NCI-H345 (cell line): ENCODE measurements at places on chromosomes 7 and 10.
A peak's percentile ranks its signal among the peaks of the same experiment; 100 is the strongest.

GRCh38 chr7:65489260-65489767 lies 115.7 kb downstream of the ZNF92 start:
- no peak for DNase-seq

- DNase-seq = no peak
Observed at GRCh38 chr10:131769571-131770410, 131.0 kb upstream of the PPP2R2D start.

- no peak for DNase-seq
Observed at GRCh38 chr10:121873236-121873635, 54.6 kb downstream of the ATE1 start.

DNA sequence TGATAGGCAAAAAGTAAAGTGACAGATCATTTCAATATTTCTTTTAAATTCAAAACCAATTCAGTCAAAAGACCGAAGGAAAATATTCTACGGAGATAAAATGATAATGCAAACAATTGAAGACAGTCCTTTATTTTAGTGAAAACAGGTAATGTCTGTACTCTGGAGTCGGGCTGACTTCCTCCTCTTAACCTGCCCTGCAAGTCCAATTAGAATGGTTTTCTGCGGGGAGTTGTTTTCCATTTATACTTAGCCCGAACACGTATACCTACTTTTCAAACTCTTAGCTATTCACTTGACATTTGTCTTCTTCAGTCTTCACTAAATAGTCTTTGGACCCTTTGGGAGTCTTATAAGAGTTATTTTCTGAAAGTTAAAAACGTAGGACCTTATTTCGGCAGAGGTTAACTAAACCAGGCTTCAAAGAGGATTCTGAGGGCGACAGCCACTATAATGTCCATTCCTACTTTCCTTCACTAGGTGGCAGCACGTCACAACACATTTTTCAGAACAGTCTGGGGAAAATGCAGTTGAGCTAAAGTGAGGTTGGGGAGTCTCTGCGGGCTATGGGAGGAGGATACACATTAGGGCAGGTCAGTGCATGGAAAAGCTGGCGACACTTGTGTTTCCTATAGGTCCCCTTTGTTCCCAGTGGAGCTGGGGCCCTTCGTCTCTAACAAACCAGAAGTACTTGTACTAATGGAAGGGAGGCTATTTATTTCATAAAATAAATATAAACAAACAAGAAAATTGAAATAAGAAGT lies 472.0 kb downstream of the KCNMA1 start:
- peak; percentile 68 for DNase-seq

GRCh38 chr7:138278601-138279000 lies 181.5 kb upstream of the TRIM24 start:
- no peak for DNase-seq

DNA sequence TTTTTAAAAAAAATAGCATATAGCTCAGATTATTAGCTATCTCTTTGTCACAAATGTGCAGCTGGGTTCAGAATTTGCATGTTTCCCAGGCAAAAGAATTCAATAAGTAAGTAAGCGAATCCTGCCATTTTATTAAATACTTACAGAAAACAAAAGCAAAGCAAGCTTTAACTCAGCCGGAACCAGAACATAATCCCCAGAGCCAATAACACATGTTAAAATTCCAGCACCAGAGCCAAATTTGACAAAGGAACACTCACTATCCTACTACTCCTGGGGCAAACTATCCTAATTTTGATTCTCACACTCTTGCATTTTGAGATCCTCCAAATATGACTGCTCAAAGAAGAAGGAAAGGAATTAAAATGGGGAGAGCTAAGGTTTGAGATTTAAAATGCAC lies 32.6 kb downstream of the LRRTM3 start:
- no peak for DNase-seq

- no peak for DNase-seq
Observed at GRCh38 chr10:17244700-17245365, 16.8 kb downstream of the VIM start.

DNA sequence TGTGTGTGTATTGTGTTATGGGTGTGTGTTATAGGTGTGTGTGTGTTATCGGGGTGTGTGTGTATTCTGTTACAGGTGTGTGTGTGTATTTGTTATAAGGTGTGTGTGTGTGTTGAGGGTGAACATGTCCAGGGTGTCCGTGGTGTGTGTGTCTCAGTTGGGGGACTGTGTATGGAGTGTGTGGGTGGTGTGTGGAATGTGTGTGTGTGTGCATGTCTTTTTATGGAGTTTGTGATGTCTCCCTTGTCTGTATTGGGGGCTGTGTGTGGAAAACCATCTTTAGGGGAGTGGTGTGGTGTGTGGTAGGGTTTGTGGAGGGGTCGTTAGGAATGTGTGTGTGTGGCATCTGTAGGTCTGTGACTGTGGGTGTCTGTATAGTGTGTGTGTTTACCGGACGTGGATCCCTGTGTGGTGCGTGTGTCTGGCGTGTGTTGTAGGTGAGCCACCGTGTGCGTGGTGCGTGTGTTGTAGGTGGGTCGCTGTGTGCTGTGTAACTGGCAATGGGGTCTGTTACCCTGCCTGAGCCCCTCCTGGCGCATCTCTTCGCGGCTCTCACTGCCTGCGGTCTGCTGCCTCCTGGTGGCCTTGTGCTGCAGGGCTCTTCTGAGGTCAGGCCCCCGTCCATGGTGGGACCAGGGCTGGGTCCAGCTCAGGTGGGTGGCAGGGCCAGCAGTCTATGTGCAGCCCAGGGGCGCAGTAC lies 61.7 kb downstream of the PALD1 start:
- DNase-seq = no peak

DNA sequence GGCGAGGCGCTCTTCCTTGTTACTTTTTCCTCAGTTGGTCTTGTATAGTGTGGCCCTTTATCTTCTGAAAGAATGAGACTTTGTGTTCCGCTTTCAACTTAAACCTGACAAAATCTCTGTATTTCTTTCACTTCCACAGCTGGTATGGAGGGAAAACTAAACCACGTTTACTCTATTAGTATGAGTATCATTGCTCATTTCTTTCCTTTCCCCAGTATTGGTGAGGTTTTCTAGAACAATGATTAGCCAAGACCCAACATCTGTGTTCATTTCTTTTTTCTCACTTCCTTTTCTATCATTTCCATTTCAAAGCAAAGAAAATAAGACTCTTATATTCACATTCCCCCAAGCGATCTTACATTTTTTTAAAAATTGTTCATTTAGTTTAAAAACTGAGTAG lies 165.3 kb downstream of the PAXIP1 start:
- DNase-seq = no peak

GRCh38 chr7:74057987-74058386 lies 25.6 kb upstream of the LIMK1 start:
- DNase-seq = no peak

DNA sequence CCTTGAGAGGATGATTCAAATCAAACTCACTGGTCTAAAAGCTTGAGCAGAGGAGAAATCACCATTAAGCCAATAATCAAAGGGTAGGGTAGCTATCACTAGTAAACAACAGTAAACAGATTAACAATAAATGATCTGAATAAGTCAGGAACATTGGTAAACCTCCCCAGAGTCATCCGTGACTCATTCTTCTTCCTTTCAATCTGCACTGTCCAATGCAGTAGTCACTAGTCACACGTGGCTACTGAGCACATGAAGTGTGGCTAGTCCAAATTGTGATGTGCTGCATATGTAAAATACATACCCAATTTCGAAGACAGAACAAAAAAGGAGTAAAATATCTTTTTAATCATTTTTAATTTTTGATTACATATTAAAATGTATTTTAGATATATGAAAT lies 64.0 kb downstream of the ERCC6 start:
- no peak for DNase-seq
